SK-MEL-5 (cell line): ENCODE measurements at places on chromosomes 6 and 20. TPM values are rescaled to one million over a fixed set of nuclear protein-coding genes. Genes with fewer than 3 reads are reported as not detected.

Gene SYCP2L
- total RNA-seq: 5.6 and 6.2 TPM in 2 replicates

Gene DACT2
- total RNA-seq: not detected in 2 replicates

Gene GSS
- total RNA-seq: 154 and 164 TPM in 2 replicates

Gene SPTLC3
- 1.7 and 2.0 TPM in 2 replicates for total RNA-seq

Gene PTCRA
- total RNA-seq: 6.2 and 9.7 TPM in 2 replicates

Gene TMEM74B
- 3.9 and 5.7 TPM in 2 replicates for total RNA-seq

Gene ACSS1
- 9.8 and 10.0 TPM in 2 replicates for total RNA-seq

Gene MEI4
- total RNA-seq: 0.08 TPM in 1 of 2 replicates, not detected in the other

Gene EPM2A
- total RNA-seq: 8.3 and 11.1 TPM in 2 replicates

Gene OR2H1
- total RNA-seq: not detected in 2 replicates

Gene R3HDML
- total RNA-seq: not detected in 2 replicates

Gene GSTA2
- total RNA-seq: 0.32 TPM in 1 of 2 replicates, not detected in the other

Gene STK4
- total RNA-seq: 31.4 and 34.4 TPM in 2 replicates

Gene SLCO4A1
- total RNA-seq: 48.1 and 53.5 TPM in 2 replicates

Gene TNFRSF6B
- 1.5 and 1.6 TPM in 2 replicates for total RNA-seq

Gene NRSN1
- not detected in 2 replicates for total RNA-seq

Gene DEFB124
- total RNA-seq: not detected in 2 replicates

Gene KHDRBS2
- 0.08 TPM in 1 of 2 replicates, not detected in the other for total RNA-seq

Gene SYTL3
- total RNA-seq: 0.85 and 0.92 TPM in 2 replicates
